ENCODE measurements at places on chromosomes 12 and 14. TPM values are rescaled to one million over a fixed set of nuclear protein-coding genes. Genes with fewer than 3 reads are reported as not detected.

The ISM2 gene
- not detected for total RNA-seq

The RAD51AP1 gene
- 1.2 TPM for total RNA-seq

DNA sequence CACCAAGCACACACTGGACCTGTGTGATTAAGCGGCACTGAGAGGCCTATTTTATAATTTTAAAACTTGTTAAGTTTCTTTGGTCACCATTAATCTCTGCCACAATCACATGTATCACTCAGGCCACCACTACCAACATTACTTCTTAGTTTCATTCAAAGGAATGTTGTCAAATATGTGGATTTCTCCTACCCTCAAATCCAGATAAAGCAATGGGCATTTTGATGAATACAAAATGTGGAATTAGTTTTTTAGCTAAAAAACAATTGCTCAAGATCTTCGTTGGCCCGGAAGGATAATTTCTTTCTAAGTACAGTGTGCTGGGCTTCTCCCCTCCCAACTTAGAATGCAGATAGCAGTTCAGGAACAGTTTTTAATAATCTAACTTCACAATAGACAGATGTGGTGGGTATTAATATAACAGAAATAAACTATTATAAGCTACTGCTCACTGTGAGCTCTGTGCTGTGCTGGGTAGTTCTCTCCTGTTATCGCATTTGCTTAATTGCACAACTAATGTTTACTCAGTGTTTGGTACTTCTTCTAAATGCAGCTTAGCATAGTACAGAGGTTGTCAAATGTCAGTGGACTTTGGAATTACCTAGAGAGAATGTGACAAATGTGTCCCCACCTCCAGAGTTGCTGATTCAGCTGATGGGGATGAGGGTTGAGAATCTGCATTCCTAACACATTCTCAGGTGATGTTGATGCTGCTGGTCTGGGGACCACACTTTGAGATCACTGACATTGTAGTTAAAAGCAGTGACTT, 266.7 kb upstream of the AMIGO2 start:
- no peak for DNase-seq

- no peak for DNase-seq
These were observed 1.2 kb upstream of the HVCN1 start for GRCh38 chr12:110690127-110690430.

GRCh38 chr14:91872011-91872501, 4.7 kb upstream of the TC2N start:
- no peak for DNase-seq

- DNase-seq = no peak
These were observed 4.3 kb downstream of the DEGS2 start for GRCh38 chr14:100155049-100155621.

GRCh38 chr12:116525418-116526001, 33.7 kb upstream of the MAP1LC3B2 start:
- DNase-seq = peak; percentile 48

GRCh38 chr14:72177251-72177650, 245.0 kb downstream of the RGS6 start:
- peak; percentile 26 for DNase-seq
